ENCODE measurements at places on chromosomes 1 and 21. TPM values are rescaled to one million over a fixed set of nuclear protein-coding genes. Genes with fewer than 3 reads are reported as not detected.
A peak's percentile ranks its signal among the peaks of the same experiment; 100 is the strongest.

- H3K27ac ChIP-seq = no peak overlapping the region
- H3K27me3 ChIP-seq = no peaks in the 10 kb centered on the region
- no peaks in the 10 kb centered on the region for H3K36me3 ChIP-seq
- H3K4me3 ChIP-seq = no peak overlapping the region
- no peak for DNase-seq
Observed at GRCh38 chr1:4637616-4638344, 16.6 kb upstream of the AJAP1 start.

DNA sequence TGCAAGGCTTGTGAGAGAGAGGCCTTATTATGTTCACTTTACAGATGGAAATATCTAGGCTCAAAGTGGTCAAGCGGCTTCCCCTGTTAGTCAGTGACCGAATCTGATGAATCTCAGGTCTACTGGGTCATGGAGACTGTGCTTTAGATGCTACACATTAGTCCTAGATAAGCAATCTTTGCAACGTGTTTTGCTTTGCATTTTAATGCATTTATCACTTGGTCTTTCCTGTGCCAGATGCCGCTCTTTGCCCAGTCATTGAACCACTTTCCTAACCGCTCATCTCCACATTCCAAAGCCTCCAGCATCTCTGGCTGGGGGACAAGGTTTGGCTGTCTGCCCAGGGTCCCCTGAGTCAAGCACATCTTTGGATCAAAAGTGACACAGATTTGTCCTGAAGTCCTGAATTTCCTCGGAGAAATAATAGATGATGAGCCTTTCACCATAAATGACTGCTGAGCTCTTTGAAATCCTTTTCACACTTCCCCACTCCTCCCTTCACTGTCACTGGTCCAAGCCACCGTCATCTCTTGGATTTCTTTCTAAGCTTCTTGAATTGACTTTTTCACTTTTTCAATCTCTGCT is 96.0 kb upstream of the USP24 start:
- H3K4me3 ChIP-seq = no peak overlapping the region
- peak; percentile 19 for DNase-seq
- H3K27me3 ChIP-seq = peaks cover 29% of the 10 kb centered on the region
- peaks cover 12% of the 10 kb centered on the region for H3K4me1 ChIP-seq

- H3K27ac ChIP-seq = no peak overlapping the region
- peak; percentile 65 for DNase-seq
- no peak overlapping the region for H3K4me3 ChIP-seq
- no peaks in the 10 kb centered on the region for H3K4me1 ChIP-seq
- H3K36me3 ChIP-seq = peaks cover 5% of the 10 kb centered on the region
- H3K27me3 ChIP-seq = no peaks in the 10 kb centered on the region
Observed at GRCh38 chr1:240455228-240455821, 156.6 kb downstream of the GREM2 start.

COL8A2 gene
- total RNA-seq = not detected

PLEKHN1 gene
- 7.9 TPM for total RNA-seq

GRCh38 chr1:1348420-1349255 is 580 bp downstream of the DVL1 start:
- peak overlapping the region; percentile 79 for H3K4me3 ChIP-seq
- H3K27me3 ChIP-seq = no peaks in the 10 kb centered on the region
- peaks cover 13% of the 10 kb centered on the region for H3K4me1 ChIP-seq

GRCh38 chr1:241352401-241352800 is 4.6 kb downstream of the RGS7 start:
- no peak overlapping the region for H3K27ac ChIP-seq
- no peak overlapping the region for H3K4me3 ChIP-seq
- H3K36me3 ChIP-seq = no peaks in the 10 kb centered on the region
- DNase-seq = peak; percentile 36
- no peaks in the 10 kb centered on the region for H3K4me1 ChIP-seq
- H3K27me3 ChIP-seq = no peaks in the 10 kb centered on the region

VHLL gene
- total RNA-seq = 0.49 TPM

DNA sequence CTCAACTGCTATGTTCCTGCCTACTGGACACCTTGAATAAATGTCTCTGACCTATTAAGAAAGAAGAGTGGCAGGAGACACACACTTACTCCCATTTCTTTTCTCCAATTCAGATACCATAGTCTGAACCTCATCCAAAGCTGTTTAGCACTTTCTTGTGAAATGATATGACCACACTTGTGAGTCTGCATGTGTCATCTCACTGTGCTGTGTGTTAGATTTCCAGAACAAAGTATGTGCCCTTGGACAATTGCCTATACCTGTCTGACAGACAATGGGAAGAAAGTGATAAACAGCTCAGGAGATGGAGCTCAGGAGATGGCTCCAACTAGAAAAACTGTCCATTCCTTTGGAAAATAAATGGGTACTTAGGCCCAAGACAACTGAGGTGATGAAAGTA is 48.4 kb downstream of the USP48 start:
- no peaks in the 10 kb centered on the region for H3K4me1 ChIP-seq
- H3K27ac ChIP-seq = no peak overlapping the region
- peak; percentile 21 for DNase-seq
- no peaks in the 10 kb centered on the region for H3K27me3 ChIP-seq
- peaks cover 61% of the 10 kb centered on the region for H3K36me3 ChIP-seq

DNA sequence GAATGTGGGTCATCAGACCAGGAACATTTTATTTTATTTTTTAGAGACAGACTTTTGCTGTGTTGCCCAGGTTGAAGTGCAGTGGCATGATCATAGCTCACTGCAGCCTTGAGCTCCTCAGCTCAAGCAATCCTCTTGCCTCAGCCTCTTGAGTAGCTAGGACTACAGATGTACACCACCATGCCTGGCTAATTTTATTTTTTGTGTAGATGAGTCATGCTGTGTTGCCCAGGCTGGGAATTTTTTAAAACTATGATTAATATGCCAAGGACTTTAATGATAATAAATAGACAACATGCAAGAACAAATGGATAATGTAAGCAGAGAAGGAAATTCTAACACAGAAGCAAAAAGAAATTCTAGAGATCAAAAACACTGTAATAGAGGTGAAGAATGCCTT is 142.4 kb downstream of the AK5 start:
- H3K36me3 ChIP-seq = no peaks in the 10 kb centered on the region
- DNase-seq = peak; percentile 35
- H3K27me3 ChIP-seq = peaks cover 19% of the 10 kb centered on the region
- H3K4me1 ChIP-seq = peaks cover 7% of the 10 kb centered on the region

VASH2 gene
- total RNA-seq = not detected

MYCL gene
- total RNA-seq = 1.1 TPM

DNA sequence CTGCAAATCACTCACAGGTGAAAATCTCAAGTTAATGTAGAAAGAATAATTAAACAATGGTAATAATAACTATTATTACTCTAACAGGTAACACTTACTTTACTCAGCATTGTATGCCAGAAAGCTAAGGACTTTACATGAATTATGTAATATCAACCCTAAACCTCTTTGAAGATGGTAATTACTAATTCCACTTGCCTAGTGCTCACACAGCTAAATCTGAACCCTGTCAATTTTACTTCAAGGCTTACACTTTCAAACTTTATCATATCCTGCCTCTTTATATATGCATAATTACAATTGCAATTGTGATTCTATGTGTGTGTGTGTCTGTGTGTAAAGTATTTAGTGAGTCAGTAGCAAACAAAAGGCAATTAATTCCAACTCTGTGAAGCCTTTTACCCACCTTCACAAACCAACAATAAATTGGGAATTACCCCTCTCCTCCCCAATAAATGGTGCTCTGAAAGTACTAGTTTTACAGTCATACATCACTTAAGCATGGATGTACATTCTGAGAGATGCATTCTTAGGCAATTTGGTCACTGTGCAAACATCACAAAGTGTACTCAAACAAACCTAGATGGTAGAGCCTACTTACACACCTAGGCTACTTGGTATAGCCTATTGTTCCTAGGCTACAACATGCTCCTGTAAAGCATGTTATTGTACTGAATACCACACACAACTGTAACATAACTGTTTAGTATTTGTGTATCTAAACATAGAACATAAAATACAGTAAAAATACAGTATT is 5.9 kb downstream of the ZNF644 start:
- peak overlapping the region; percentile 47 for H3K27ac ChIP-seq
- H3K27me3 ChIP-seq = no peaks in the 10 kb centered on the region
- H3K36me3 ChIP-seq = peaks cover 17% of the 10 kb centered on the region
- peak; percentile 18 for DNase-seq

- no peak for DNase-seq
- H3K4me1 ChIP-seq = no peaks in the 10 kb centered on the region
- no peak overlapping the region for H3K27ac ChIP-seq
- no peaks in the 10 kb centered on the region for H3K27me3 ChIP-seq
Observed at GRCh38 chr1:3822421-3822820, 26.1 kb upstream of the LRRC47 start.

GRCh38 chr1:45012639-45013278 is 705 bp downstream of the UROD start:
- no peaks in the 10 kb centered on the region for H3K27me3 ChIP-seq
- peaks cover 24% of the 10 kb centered on the region for H3K36me3 ChIP-seq
- peak overlapping the region; percentile 85 for H3K27ac ChIP-seq
- peak; percentile 77 for DNase-seq

DNA sequence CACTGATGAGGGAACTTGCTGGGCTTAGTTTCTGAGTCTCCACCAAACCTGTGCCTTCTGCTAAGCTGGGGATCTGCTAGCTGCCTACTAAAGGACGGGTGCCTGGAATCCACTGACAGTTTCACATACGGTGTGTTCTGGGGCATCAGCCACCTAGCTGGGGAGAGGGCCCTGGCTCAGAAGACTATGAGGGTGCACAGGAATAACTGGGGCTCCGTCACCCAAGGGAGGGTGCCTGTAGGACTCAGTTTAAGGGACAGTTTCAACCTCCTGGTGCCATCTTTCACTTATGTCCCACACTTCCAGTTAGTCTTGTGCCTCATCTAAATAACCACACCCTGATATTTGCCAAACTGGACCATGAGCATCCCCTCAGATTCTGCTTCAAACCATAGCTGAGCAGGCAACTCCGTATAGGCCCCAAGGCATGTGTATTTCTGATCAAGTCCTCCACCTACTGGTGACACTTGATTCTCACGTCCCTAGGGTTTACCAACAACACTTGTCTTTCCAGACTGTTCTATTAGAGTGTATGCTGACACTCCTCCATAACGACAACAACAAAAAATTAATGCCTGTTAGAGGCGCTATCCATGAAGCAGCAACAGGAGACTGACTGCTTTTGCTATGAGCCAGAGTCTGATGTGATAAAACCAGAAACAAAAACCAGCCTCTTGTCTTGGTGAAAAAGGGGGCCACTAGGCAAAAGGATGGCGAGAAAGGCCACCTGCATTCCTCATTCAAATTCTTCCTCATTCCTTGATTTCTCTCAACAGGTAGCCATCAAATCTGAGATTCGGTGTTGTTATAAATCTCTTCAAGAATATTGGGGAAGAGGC is 55.0 kb upstream of the PAXBP1 start:
- no peaks in the 10 kb centered on the region for H3K27me3 ChIP-seq
- DNase-seq = peak; percentile 64
- H3K4me1 ChIP-seq = no peaks in the 10 kb centered on the region
- H3K36me3 ChIP-seq = no peaks in the 10 kb centered on the region

AUNIP gene
- 9.4 TPM for total RNA-seq

- no peaks in the 10 kb centered on the region for H3K36me3 ChIP-seq
- no peak overlapping the region for H3K27ac ChIP-seq
- H3K4me3 ChIP-seq = no peak overlapping the region
Observed at GRCh38 chr1:221637641-221638041, 104.2 kb downstream of the DUSP10 start.

- peak within 1 kb of the TSS; percentile 36 for H3K27ac ChIP-seq
- no peaks in the 10 kb centered on the region for H3K27me3 ChIP-seq
- H3K4me1 ChIP-seq = peaks cover 64% of the 10 kb centered on the region
- H3K4me3 ChIP-seq = no peak within 1 kb of the TSS
Observed at GRCh38 chr1:159204161-159205141, at the start of gene ACKR1. ACKR1 (plus strand) TSS chr1:159204875; CDS start chr1:159204960, 85 bp downstream.

INSRR gene
- not detected for total RNA-seq

DNA sequence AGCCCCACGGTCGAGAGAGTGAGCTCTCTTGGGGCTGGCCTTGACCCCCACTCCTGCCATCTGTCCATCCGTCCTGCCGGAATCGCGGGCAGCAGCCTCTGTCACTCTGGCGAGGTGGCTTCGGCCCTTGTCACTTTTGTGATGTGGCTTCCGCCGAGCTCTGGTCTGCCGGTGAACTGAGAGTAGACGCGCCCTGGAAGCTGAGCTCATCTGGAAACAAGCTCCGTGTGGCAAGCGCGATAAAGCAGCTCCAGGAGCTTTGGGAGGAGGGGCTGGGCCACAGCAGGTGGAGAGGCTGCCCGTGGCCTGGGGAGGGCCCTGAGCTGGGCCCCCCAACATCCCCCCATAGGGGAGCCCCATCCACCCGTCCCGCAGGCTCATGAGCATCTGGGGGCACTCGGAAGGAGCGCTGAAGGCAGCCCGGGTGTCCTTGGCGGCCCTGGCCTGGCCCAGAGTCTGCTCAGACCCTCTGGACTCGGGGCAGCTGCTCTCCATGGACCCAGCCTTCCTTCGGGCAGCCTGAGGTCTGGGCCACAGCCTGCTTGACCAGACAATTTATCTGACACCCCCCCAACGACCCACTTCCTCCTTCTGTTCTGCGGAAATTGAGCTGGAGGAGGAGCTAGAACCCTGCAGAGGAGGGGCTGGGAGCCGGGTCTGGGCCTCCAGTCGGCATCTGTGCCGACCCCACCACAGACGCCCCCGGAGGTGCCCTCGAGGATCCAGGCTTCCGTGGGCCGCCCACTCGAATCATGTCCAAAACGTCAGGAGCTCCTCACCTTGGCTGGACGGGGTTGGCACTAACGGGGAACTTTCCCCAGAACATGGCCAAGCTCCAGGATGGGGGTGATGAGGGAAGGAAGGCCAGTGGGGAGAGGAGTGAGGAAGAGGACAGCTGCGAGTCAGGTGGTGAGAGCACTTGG is 59.1 kb downstream of the SLC19A1 start:
- no peaks in the 10 kb centered on the region for H3K4me1 ChIP-seq
- H3K36me3 ChIP-seq = no peaks in the 10 kb centered on the region
- H3K27me3 ChIP-seq = no peaks in the 10 kb centered on the region
- H3K4me3 ChIP-seq = no peak overlapping the region
- H3K27ac ChIP-seq = no peak overlapping the region

SPATA17 gene
- 4.5 TPM for total RNA-seq

GPR157 gene
- total RNA-seq = 8.1 TPM

DNA sequence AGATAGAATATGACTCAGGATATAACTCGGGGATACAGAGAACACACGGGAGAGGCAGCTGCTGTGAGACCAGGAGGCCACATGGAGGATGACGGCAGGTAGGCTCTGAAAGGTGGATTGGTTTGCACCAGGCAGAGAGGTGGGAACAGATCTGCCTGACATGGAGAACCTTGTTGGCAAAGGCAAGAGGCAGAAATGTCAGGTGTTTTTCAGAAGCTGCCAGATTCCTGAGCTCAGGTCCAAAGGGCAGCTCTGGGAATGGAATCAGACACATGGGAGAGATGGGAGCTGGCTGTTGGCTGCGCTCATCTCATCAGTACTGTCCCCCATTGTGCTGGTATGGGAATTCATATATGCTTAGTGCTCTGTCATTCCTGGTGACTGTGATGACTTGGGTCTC is 19.2 kb downstream of the SYT6 start:
- peaks cover 76% of the 10 kb centered on the region for H3K27me3 ChIP-seq
- no peak overlapping the region for H3K27ac ChIP-seq
- H3K4me3 ChIP-seq = no peak overlapping the region
- H3K4me1 ChIP-seq = no peaks in the 10 kb centered on the region
- DNase-seq = no peak

All from MCF 10A (cell line).